ENCODE measurements at places on chromosomes 6 and 20. TPM values are rescaled to one million over a fixed set of nuclear protein-coding genes. Genes with fewer than 3 reads are reported as not detected.

GRCh38 chr6:45920819-45921511, 94.7 kb downstream of the CLIC5 start:
- DNase-seq = no peak

DNA sequence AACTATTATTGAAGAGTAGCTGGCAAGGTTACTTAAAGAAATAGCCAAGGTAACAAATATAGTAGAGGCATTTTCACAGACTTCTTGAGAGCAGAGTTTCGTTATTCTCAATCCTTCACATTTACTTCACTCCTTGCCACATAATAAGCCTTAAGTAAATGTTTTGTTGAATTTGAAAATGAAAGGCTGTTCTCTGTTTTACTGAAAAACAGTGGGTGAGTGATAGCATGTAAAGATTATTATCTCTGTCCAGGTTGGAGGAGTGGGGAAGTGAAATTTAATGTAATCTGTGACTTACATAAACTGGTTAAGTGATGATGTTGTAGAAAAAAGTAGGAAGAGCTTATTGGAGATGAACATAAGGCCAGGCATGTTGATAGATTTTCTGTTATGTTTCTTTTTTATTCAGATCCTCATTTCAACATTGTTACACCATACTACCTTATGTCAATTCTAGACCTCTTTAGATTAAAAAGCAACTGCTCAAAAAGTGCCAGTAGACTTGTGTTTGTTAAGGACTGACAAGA, 55.0 kb downstream of the QKI start:
- DNase-seq = no peak

DNA sequence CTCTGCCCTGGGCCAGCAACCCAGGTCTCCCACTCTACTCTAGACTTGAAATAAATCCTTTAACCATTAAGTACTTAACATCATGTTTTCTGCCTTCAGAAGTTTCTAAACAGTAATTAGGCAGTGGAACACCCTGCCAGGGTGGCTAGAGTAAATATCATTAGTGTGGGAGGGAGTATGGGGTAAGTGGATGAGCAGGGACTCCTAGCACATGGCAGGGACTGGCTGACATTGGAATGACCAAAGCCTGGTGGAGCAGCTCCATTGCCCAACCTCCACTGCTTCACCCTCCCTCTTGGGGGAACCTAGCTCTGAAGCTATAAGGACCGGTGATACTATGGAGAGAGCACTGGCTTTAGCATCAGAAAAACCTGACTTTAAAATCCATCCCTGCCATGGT, 167.1 kb downstream of the MAFB start:
- DNase-seq = no peak

GRCh38 chr6:43768983-43769525, 957 bp upstream of the VEGFA start:
- peak; percentile 91 for DNase-seq

- no peak for DNase-seq
Measured at GRCh38 chr6:169984181-169985120, 233.0 kb downstream of the ERMARD start.

POM121L2 gene
- polyA plus RNA-seq = not detected

- DNase-seq = no peak
Measured at GRCh38 chr6:47452899-47453298, 24.7 kb upstream of the CD2AP start.

Data from IMR-90 (cell line).